ENCODE measurements at places on chromosomes 16 and 17.

GRCh38 chr16:56732832-56733231, 2.9 kb downstream of the NUP93 start:
- DNase-seq, result peak; percentile 11

DNA sequence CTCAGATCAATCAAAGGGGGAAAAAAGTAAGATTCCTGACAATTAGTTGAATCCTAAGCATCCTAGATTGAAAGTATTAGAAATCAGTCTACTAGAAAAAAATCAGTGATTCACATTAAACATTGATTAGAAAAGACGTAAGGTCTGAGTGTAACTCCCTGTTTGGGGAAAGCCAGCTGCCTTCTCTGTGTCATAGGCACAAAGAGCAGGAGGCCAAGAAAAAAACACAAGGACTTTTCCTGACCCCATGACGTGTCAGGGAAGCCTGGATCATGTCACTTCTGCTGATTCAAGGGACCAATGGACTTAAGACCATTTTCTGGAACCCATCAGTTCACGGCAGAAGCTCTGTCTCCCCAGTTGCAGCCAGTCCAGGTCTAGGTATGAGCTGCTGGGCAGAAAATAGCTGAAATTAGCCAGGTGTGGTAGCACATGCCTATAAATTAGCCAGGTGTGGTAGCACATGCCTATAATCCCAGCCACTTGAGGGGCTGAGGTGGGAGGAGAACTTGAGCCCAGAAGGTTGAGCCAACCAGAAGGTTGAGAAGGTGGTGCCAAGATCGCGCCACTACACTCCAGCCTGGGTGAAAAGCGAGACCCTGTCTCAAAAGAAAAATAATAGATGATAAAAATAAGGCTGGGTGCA, 35.9 kb downstream of the RANBP10 start:
- no peak for DNase-seq

- DNase-seq, result no peak
Measured at GRCh38 chr17:17141279-17141678, 64.9 kb downstream of the PLD6 start.

- DNase-seq, result no peak
Measured at GRCh38 chr17:82214012-82214628, 1.5 kb upstream of the CCDC57 start.
